Stimulated activated CD4-positive, alpha-beta T cell treated with anti-CD3 and anti-CD28 coated beads, Interleukin-15, amount 100 ng/mL, for 1 hour (primary cell): ENCODE measurements at places on chromosomes 6 and 20.

DNA sequence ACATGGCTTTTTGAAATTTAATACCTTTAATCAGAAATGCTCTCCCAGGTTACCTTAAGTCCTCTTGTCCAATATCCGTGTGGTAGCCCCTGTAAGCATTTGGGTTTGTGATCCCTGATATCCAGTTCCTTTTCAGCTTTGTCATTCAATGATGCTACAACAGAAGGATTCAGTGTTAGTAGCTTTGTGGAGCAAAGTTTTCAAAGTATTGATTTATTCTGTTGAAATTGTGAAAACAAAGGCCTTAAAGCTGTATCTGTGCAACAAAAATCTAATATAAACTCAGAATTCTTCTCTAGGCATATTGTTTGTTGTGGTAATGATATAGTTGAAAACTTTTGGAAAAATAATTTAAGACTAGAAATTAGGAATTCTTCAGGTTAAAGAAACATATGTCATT is 91.9 kb downstream of the ADGRB3 start:
- DNase-seq = no peak

- DNase-seq = no peak
These were observed 184.0 kb downstream of the UTRN start for GRCh38 chr6:144469144-144469575.

- no peak for DNase-seq
These were observed 92.7 kb downstream of the IRF4 start for GRCh38 chr6:484086-484745.

- no peak for DNase-seq
These were observed 35.9 kb downstream of the RIPOR3 start for GRCh38 chr20:50655311-50655880.

- no peak for DNase-seq
These were observed 4.1 kb upstream of the SIRPG start for GRCh38 chr20:1661542-1662299.

DNA sequence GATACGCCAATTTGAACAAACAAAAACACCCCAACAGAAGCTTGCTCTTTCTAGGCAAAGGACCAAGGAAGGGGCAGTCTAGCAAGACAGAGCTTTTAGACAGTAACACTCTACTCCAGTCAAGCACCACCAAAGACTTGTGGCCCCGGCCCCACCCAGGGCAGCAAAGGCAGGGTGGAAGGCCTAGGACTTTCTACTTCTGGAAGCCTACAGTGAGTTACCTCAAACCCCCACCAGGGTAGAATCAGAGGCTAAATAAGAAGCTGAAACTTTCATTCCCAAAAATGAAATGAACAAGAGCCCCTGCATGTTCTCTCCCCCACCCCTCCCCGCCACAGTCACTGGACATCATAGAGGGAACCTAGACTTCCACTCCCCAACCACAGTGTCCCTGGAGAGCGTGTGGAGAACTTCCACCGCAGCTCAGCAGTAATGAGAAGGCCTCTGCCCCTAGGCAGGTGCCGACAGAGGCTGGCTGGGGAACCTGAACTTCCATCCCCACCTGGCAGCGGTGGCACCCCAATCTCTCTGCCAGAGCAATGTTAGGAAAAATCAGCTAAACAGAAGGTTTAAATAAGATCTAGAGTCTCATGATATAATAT is 40.0 kb downstream of the KATNA1 start:
- DNase-seq = no peak

- DNase-seq = no peak
These were observed 53.2 kb downstream of the FAM8A1 start for GRCh38 chr6:17653198-17653882.
